Activated CD8-positive, alpha-beta memory T cell treated with anti-CD3 and anti-CD28 coated beads for 24 hours (primary cell): ENCODE measurements at places on chromosomes 12 and 14.

GRCh38 chr14:42159138-42159537 lies 552.5 kb downstream of the LRFN5 start:
- DNase-seq, result no peak

- DNase-seq, result no peak
Measured at GRCh38 chr12:95863337-95863736, 4.6 kb downstream of the SNRPF start.

DNA sequence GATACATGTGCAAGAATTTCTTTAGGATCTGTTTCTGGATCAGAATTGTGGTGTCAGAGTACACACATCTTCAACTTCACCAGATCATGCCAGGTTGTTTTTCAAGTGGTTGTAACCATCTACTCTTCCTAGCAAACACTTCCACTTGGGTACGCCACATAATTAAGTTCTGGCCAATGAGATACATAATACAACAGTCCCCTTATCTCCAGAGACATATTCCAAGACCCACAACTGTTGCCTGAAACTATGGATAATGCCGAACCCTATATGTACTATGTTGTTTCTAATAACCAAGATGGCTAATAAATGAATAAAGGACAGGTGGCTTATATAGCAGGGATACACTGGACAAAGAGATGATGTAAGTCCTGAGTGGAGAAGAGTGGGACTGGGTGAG lies 2.5 kb upstream of the CHPT1 start:
- no peak for DNase-seq

GRCh38 chr14:74444866-74445265 lies 18.9 kb upstream of the SYNDIG1L start:
- peak; percentile 1 for DNase-seq

DNA sequence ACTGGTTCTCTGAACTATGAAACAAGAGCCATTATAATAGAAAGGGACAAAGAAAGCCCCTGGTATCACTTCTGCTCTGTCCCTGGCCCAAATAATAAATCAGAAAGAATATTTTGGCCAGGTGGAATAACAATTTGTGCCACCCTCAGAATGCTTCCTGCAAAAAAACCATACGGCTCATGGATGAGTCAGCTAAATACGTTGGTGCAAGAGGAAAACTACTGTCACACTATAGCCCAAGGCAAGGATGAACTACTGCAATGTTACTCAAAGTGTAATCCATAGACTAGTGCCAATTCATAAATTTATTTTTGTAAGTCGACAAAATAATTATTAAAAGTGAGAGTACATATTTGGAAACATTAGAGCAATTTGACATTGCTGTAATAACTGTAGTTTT lies 68.2 kb downstream of the ANKS1B start:
- no peak for DNase-seq

DNA sequence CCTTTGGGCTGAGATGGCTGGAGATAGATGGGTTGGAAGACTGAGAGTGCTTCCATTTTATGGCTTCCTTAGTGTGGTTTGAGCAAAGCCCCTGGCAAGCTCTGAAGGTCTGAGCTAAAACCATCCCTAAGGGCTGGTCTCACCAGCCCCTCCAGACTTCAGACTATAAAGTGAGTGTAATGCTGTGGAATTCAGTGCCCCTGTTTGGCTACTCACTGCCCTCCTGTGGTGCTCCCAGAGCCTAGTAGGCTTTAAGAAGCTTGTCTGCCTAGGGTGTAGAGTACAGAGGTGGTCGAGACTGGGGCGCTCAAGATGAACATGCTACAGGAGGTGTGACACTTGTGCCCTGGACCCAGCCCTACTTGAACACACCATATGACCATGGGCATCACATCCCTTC lies 246.7 kb upstream of the FKBP4 start:
- no peak for DNase-seq

GRCh38 chr14:51302295-51303030 lies 62.4 kb downstream of the TMX1 start:
- no peak for DNase-seq
